ENCODE measurements at places on chromosomes 6 and 20. TPM values are rescaled to one million over a fixed set of nuclear protein-coding genes. Genes with fewer than 3 reads are reported as not detected.

GRCh38 chr6:7249391-7249790, 63.6 kb downstream of the SSR1 start:
- DNase-seq: no peak

DNA sequence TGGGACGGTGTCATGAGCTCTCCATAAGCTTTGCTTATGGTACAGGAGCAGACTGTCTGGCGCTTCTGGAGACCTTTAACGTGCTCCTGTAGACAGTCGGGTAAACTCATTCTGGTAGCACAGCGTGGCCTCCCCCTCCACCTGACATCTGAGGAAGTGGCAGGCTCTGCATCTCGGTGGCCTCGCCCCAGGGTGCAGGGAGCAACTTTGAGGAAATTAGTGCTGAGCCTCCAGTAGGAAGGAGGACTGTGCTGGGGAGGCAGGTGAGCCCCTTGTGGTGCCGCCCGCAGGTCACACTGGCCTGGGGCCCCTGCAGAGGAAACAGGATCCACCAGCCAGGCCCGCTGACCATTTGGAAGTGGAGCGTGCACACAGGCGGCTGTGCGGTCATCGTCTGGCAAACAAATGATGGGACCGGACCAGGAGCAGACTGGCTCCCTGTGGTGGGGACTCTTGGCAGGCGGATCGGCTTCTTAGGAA, 57.9 kb downstream of the SYNJ2 start:
- DNase-seq: no peak

DNA sequence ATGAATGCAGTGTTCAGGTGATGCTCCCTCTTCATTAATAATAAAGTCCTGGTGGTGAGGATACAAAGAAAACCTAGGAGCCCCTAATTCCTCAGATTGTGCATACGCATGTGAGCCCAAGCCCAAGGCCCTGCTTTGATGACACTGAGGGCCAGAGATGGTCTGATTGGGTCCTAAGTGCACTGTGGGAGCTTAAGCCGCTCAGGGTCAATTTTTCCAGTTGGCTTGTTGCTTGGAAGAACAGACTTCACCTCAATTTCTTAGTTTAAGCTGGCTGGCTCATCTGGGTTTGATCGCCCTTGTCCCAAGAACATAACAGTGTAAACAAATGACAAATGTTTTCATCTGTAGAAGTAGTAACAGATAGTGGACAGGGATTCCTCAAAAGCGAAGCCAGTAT, 41.4 kb downstream of the INSM1 start:
- DNase-seq: no peak

Gene HLA-DOB
- total RNA-seq: 0.64 TPM

Gene C20orf204
- total RNA-seq: 2.5 TPM

DNA sequence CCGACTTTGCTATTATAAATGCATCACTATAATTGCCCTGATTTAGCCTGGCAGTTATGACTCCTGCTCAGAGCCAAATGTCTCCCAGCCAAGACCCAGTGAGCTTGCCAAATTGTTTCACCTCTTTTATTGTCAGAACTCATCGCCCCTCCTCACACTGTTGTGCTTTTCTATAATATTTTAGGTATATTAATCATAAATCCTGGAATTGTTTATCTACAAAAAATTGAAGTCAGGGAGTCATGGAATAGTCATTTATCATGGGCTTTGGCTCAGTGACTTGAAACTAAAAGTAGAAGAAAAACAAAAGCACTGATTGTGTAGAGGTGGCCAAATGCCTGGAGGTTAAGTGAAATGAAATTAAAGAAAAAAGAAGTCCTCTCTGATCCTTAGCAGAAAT, 85.6 kb downstream of the PFDN4 start:
- DNase-seq: no peak

DNA sequence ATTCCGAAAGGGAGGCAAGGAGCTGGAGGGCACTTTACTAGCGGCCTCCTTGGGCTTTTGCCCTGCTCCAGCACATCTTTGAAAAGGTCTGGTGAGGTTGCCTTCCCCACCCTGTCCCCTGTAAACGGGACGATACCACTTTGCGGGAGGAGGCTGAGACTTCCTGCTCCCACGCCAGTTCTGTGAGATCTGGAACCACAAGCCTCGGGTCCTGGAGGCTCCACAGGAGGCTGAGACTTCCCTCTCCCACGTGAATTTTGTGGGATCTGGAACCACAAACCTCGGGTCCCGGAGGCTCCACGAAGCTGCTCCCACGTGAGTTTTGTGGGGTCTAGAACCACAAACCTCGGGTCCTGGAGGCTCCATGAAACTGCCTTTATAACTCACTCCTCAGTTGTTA, 209.3 kb downstream of the DLL1 start:
- DNase-seq: no peak

Gene BRD2
- 260 TPM for total RNA-seq

DNA sequence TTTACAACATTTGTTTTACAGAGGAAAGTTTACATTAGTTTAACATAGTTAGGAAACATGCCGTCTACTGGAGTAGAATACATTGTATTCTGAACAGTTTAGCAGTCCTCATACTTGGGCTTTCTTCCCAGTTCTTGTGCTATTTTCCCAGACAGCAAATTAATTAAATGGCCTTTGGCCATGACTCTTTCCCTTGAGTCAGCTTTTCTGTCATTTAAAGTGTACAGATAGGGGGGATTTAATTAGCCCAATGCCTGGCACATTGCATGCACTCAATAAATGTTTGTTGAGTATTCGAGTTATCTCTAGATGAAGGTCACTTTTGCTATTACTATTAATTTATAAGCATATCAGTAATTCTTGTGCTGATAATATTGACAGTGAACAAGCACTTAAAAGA, 1.6 kb downstream of the TMEM244 start:
- DNase-seq: no peak

GRCh38 chr6:107122748-107123147, 7.4 kb upstream of the BEND3 start:
- DNase-seq: no peak

Gene IRF4
- total RNA-seq: 1.2 TPM

Gene PNPLA1
- total RNA-seq: 0.10 TPM

Gene ID1
- total RNA-seq: 811 TPM

Measured in HCT116 (cell line).